NCI-H1436 (cell line): ENCODE measurements at places on chromosomes 6 and 20.

DNA sequence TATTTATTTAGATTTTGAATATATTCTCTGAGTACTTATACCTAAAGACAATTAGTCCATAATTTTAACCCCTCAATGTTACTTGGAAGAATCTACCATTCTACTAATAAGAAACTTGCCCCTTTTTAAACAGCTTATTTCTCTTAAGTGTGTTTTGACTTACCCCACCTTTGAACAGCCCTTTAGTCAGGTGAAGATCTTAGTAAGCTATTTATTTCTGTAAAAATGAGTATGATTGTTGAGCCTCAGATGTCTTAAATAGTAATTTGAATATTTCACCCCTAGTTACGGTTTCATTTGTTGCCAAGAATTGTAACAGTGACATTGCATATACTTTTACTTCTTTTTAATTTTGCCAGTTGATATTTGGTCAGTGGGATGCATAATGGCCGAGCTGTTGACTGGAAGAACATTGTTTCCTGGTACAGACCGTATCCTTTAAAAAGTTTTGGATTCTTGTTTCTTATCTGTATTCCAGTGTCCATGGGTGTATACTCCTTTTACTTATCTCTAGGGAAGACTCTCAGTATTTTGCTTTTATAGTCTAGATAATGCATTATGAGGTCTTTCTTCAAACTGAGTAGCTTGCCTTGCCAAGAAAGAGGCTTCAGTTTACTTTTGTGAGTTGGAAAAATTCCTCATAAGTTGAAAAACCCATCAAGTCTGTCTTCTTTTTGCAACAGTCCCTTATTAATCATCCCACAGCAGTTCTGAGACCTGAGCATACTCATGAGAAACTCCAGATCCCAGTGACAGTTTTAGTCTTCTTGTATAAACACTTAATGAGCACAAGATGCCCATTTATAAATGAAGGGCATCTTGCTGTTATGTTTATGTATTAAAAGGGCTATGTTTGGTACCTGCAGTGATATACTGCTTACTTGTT, 48.8 kb downstream of the MAPK14 start:
- no peak for DNase-seq

DNA sequence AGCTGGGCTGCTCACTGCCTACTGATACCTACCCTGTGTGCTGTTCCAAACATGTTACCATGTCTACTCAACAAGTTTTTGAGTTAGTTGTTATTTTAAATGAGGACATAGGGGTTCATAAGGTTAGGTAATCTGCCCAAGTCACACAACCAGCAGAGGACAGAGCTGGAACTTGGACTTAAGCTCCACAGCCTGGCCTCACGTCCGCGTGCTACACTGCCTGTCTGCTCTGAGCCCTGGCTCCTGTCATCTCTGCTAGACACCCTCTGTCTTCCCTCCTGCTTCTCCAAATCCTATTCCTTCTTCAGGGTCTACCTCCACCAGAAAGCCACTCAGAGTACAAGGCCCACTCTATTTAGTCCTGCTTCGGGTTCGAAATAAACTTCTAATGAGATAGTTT, 18.2 kb downstream of the ANKRD66 start:
- DNase-seq, result no peak

- DNase-seq, result no peak
These were observed 3.6 kb downstream of the DOP1A start for GRCh38 chr6:83071023-83071422.

- DNase-seq, result no peak
These were observed 95.0 kb upstream of the MLN start for GRCh38 chr6:33898771-33899170.
